Esophagus squamous epithelium (tissue), 5 donors: ENCODE measurements at places on chromosomes 5 and 9.

- DNase-seq, result no peak
Measured at GRCh38 chr9:134360897-134361296, 34.6 kb downstream of the RXRA start.

DNA sequence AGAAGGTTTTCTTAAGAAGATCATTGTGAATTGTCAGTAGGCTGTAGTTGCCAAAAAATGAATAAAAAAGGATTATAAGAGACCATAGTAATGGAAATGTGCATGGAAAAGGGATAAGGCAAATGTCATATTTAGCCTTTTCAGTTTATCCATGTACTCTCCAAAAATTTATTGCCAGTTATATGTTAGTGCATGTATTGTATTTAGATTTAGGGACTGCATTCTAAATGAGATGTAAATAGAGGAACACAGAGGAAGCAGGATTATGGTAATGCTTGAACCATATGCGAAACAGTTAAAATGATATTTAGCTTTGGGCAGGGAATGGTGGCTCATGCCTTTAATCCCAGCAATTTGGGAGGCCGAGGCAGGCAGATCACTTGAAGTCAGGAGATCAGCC is 33.0 kb downstream of the DDX46 start:
- DNase-seq, result no peak

DNA sequence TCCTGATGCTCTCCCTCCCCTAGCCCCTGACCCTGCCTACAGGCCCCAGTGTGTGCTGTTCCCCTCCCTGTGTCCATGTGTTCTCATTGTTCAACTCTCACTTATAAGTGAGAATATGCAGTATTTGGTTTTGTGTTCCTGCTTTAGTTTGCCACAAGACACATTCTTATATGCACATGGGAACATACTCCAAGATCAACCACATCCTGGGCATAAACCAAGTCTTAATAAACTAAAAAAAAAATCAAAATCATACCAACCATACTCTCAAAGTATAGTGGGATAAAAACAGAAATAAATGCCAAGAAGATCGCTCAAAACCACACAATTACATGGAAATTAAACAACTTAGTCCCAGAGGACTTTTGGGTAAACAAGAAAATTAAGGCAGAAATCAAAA is 11.2 kb upstream of the ZCCHC9 start:
- no peak for DNase-seq

GRCh38 chr5:50947906-50948683 is 281.7 kb downstream of the PARP8 start:
- no peak for DNase-seq
